Ecto neural progenitor cell (in vitro differentiated cells): ENCODE measurements at places on chromosomes 16 and 17.

GRCh38 chr17:81491181-81491581, 21.4 kb downstream of the ACTG1 start:
- peak; percentile 56 for DNase-seq

DNA sequence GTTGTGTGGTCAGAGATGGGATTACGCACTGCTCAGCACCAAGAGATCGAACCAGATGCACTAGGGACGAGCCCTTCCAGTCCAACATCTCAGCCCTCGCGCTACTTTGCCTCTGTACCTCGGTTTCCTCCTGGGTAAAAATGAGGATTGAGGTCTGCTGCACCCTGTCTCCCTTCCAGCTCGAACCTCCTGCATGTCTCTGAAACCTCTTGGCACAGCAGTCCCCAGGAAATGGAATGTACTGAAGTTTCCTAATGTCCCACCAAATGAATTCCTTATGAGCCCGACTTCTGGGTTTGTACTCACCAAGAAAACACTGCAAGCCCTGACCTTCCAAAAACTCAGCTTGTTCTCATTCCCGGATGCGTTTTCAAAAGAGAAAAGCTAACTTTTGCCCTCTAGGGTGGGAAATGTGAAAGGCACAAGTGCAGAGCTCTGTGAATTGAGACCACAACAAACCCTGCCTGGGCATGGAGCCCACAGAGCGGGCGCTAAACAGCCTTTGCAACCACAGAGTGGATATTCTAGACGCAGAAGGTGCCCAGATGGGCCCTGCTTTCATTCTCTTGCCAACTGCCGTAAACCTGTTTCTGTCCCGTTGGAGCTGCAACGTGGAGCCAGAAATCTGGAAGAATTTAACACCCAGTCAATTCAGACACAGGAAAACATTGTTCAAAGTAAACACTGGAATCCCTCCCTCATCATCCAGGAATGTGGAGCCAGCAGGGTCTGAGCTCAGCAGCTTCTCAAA, 10.3 kb downstream of the CDRT4 start:
- DNase-seq: no peak

- no peak for DNase-seq
Measured at GRCh38 chr16:8929086-8929748, 34.5 kb downstream of the USP7 start.

DNA sequence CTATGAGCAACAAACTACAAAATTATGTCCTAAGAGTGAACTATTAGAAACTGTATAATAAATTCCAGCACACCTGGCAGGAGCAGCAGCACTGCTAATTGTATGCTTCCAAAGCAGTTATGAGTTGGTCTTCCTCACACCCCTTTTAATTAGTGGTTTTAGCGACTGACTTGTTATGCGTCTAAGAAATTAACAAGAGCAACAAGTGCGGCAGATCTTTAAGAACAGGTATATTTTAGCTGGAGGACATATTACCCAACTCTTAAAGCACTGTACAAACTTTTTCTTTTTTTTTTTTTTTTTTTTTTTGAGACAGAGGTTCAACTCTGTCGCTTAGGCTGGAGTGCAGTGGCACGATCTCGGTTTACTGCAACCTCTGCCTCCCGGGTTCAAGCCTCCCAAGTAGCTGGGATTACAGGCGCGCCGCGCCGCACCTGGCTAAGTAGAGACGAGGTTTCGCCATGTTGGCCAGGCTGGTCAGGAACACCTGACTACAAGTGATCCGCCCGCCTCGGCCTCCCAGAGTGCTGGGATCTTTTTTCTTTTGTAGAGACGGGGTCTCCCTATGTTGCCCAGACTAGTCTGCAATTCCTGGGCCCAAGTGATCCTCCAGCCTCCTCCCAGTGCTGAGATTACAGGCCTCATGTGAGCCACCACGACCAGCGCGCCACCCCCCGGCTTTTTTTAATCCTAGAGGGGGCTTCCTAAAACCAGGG, 1.6 kb upstream of the FBXL20 start:
- DNase-seq: no peak

GRCh38 chr16:85401917-85402766, 211.0 kb upstream of the GSE1 start:
- no peak for DNase-seq

DNA sequence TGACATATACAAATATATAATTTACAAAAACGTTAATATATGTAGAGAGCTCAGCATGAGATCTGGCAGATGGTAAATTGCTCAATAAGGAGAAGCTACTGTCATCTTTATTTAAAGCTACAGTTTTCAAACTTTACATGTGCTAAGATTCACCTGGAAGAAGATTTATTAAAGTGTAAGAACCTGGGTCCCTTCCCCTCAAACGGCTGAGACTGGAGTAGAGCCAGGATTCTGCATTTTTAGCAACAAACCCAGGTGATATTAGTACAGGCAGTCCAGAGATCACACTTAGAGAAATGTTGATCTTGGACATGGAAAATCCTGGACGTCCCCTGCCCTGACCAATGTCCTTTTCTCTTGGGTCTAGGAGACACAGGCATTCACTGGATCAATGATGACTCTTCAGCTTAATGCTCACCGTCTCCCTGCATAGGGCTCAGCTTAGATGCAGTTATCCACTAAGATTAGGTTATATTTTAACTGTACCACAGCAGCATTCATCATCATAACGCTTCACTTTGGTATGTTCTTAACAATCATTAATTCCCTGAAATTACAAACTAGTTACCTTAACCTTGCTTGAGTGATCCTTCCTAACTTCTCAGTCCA, 20.4 kb downstream of the CDR2 start:
- no peak for DNase-seq

DNA sequence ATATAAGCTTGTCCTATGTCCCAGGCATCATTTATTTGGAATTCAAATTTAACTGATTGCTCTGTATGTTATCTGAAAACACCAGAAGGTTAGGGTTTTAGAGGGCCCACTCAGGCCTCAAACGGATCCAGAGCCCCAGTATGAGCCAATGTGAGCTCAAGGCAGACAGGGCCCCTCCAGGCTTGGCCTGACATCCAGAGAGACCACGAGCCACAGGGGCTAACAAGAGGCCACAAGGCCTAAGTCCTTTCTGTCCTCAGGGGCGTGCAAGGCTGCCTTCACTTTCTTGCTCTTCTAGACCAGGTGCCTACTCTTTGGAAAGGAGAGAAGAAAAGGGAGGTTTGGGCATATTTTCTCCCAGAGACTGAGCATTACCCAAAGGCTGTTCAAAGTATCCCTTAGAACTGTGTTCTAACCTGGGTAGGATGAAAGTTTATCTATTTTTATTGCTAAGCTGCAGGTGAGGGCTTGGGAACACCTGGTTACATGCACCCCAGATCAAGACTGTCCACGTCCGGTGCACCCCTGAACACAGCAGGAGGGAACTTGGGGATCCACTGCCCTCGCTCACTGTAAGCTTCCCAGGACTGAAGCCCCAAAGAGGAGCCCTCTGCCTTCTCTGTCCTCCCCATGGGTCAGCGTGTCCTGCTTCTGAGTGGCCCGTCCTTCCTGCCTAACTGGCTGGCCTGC, 1.5 kb upstream of the ENGASE start:
- DNase-seq: peak; percentile 44

- DNase-seq: no peak
Measured at GRCh38 chr17:38568845-38569510, 36.8 kb downstream of the SRCIN1 start.

DNA sequence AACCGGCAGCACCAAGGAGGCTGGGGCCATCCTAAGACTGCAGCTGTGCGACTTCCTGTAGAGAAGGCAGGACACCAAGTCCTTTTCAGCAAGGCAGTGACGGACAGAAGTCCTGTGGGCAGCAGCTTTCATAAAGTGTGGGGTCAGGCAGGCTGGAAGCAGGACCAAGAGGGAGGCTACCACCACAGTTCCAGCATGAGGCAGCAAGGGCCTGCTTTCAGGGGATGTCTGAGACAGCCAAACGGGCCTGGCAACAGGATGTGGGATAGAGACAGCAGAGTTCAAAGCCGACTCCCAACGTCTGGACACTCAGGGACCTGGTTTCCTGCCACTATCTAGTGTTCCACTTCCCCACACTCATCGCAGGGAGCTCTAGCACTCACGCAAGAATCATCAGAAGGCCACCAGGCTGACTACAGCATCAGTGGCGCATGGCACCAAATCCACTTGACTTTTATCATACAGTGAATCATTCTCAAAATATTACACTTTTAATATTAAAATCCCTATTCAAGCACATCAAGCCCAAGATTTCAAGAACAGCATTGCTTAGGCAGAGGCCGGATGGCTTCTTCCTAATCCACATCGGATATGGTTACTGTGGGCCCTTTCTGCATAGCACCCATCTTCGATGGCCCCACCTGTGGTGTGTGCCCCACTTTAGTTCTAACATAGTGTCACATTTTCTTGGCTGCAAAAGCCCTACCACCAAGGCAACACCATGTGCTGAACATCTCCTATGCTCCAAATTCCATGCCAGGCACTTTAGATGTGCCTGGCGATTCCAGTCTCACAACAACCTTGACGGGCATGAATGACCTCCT, 5.2 kb downstream of the USP7 start:
- no peak for DNase-seq

DNA sequence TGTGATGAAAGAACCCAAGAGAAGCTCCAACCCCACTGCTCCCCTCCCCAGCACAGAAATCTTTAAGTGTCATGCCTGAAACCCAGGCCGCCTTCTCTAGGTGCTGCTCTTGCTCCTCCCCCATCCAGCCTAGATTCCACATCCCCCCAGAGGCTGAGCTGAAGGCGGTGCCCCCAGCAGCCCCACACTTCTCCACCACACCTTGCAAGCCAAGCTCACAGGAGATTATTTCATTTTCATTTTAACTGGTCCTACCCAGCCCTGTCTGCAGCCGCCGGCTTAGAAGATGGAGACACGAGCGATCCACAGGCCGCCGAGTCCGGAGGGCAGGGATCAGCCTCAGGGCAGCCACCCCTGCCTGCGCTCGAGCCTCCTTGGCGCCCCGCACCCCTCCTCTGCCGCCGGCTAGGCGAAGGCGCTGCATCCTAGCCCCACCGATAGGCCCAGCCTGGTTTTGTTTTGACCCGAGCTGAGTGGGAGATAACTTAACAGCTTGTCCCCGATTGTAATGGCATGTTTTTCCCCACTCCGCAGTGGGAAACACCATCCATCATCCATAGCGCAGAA, 125.3 kb downstream of the RBFOX3 start:
- no peak for DNase-seq

GRCh38 chr16:54370278-54371040, 83.9 kb upstream of the IRX3 start:
- DNase-seq: no peak

- no peak for DNase-seq
Measured at GRCh38 chr17:41975099-41976083, 8.8 kb downstream of the CNP start.

DNA sequence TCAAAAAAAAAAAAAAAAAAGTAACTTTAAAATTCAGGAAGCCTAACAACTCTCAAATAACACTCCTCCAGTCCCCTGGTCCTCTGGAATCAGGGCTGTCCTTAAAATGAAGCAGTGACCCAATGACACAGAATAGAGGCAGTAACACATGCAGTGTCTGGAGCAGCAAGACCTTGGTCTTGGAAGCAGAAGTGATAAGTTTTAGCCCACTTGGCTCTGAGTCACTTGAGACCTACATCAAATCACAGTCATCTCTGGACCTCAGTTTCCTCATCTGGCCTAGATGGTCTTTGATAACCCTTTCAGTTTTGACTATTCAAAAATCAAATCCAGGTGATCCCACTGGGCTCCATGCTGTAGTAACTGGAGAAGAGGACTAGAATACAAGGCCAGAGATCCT, 39.0 kb downstream of the LYRM1 start:
- DNase-seq: no peak

DNA sequence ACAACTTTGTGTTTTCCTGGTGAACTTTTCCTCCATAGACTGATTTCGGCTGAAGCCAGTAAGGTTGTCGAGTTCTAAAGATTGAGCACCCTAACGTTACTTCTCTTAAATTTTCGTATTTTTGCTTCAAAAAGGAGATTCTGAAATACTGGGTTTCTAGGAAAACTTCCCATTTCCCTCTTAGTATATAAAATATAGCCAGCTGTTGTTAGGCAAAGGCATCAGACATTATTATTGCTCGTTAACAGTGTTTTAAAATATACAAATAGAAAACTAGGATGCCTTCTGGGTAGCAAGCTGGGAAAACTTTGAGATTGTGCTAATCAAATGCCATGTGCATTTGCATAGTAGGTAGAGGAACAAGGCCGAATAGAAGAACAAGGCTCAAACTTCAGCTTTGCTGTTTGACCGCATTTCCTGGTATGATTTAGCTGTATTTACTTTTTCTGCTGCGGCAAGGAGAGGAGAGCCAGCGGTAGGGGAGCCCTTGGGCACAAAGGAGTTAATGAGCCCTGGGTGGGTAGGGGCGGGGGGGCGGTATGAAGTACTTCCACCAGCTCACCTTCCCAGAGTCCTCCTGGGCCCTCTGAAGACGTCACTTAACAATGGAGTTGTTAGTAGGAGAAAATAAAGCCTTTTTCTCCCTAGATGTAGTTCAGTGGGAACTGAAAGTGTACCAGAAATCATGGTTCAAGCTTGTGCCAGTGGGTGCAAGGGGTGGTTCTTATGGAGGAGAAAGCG, 151.9 kb downstream of the MSI2 start:
- no peak for DNase-seq

DNA sequence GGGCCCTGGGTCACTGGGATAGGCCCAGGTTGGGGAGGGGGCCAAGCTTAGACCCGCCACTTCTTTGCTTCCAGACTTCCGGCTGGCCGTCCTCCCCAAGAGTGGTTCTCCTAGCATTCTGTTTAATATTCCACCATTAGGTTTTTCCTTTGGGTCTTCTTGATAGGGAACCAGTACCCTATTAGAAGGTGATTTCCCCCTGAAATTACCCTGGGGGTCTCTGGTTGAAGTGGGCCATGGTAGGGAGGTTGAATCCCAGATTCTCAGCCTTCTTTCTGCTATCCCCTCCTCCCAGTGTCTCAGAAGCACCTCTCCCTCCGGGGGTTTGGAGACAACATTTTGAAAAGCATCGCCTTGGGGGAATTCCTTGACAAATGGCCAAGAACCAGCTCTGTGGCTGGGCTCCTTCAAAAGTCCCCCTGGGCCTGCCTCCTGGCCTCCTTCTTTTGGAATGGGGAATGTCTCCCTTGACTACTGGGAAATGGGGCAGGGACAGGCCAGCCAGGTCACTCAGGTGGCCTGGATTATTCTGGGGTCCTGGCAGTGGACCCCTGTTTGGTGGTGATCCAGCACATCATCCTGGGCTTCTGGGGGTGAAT, 5.7 kb downstream of the LASP1 start:
- no peak for DNase-seq

DNA sequence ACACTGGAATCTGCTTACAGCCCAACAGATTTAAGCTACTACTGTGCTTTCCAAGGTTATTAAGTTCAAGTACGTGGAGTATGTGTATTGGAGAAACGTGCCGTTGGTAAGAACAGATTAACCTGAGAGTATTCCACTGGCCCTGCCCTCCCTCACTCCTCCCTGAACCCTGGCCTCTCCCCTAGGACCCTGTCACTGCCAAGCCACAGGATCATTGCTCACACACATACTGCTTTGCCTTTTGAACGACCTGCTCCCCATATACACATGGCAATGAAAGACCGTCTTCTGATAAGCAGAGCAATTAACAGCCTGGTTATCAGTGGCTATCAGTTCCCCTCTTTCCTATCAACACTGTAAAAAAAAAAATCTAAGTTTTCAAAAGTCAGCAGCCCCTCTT, 458.9 kb upstream of the DYNLRB2 start:
- no peak for DNase-seq

- peak; percentile 90 for DNase-seq
Measured at GRCh38 chr17:2347805-2348685, 10.7 kb downstream of the SGSM2 start.
